ENCODE measurements at places on chromosomes 6 and 20. TPM values are rescaled to one million over a fixed set of nuclear protein-coding genes. Genes with fewer than 3 reads are reported as not detected.
A peak's percentile ranks its signal among the peaks of the same experiment; 100 is the strongest.

Gene PRICKLE4
- total RNA-seq, result 6.9 TPM

DNA sequence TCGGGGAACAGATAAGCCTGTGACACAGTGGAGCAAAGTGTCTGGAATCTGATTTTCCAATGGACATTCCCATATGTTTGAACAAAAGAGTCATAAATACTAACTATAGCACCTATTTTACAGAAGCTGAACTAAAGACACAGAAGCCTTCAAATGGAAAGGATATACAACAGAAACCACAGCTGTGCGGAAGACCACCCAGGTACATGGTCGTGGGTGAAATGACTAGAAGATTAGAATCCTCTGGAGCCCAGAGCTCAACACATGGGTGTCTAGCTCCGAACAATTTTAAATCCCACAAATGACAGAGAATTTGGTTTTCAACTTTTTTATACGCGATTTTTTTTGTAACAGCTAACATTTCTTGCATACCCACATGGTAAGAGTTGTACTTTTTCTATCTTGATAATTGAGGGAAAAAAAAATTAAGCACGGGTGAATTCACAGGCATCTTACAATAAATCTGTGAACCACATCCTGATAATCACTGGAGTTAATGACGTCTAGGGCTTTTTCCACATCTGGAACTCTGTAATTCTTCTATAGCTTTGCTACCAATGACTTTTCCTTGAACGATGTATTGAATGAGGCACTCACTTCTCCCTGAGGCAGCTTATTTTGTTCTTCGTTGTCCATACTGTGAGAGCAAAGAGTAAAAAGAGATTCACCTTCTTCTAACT lies 271.1 kb upstream of the AGPAT4 start:
- no peak for DNase-seq

DNA sequence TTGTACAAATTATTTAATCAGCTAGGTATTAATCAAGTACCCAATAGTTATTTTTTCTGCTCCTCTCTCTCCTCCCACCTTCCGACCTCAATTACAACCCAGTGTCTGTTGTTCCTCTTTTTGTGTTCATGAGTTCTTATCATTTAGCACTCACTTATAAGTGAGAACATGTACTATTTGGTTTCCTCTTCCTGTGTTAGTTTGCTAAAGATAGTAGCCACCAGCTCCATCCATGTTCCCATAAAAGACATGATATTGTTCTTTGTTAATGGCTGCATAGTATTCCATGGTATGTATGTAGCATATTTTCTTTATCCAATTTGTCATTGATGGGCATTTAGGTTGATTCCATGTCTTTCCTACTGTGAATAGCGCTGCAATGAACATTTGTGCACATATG lies 652.8 kb upstream of the CITED2 start:
- DNase-seq, result no peak

Gene UBE2J1
- total RNA-seq, result 65.5 TPM

Gene DIDO1
- total RNA-seq, result 47.5 TPM

Gene CFAP61
- not detected for total RNA-seq

Gene PRRC2A
- 70.8 TPM for total RNA-seq

DNA sequence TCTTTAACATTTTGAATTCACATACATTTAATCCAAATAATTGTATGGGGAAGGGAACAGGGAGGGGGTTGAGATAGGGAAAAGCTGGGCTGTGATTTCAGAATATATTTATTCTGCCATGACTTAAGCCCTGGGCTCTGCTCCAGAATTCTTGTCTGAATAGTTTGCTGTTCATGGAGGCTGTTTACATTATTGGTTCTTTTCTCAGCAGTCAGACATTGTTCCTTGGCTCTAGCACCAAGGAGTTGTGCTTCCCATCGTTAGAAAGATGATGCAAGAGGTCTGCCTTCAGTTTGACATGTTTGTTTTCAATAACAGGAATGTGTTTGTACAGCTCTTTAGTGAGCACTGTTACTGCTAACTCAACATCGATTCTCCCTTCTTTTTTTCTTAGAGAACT lies 198.8 kb upstream of the CDYL start:
- peak; percentile 69 for DNase-seq

Gene C20orf96
- total RNA-seq, result 3.2 TPM
